ENCODE measurements at places on chromosomes 12 and 14.

GRCh38 chr12:121278169-121279070, 18.1 kb downstream of the CAMKK2 start:
- no peak for DNase-seq

- DNase-seq, result no peak
Observed at GRCh38 chr12:13087766-13088165, 15.7 kb downstream of the GSG1 start.

DNA sequence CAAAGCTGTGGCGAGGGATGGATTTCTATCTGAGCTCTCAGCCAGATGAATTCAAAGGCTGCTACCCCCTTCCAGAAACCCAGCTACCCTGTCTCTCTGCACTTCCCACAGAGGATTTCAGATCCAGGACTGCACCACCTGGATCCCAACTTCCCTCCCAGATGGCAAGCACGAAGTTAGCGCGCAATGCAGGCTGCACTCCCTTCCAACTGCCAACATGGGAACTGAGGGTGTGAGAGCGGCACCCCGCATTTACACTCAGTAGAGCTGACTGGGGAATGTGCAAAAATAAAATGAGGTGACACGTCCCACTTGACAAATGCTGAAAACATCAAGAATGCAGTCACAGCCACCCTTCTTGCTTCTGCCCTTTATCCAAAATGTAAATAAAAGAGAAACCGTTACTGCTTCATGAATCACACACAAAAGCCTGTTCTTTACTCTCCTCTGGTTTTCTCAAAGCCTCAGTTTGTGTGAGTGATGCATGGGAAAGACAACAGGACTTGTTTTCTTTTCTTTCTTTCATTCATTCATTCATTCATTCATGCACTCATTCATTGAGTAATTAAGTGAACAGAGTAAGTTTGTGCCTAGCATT, 85.7 kb downstream of the ITPK1 start:
- no peak for DNase-seq

GRCh38 chr12:93827669-93828068, 150.5 kb downstream of the CRADD start:
- DNase-seq, result no peak

DNA sequence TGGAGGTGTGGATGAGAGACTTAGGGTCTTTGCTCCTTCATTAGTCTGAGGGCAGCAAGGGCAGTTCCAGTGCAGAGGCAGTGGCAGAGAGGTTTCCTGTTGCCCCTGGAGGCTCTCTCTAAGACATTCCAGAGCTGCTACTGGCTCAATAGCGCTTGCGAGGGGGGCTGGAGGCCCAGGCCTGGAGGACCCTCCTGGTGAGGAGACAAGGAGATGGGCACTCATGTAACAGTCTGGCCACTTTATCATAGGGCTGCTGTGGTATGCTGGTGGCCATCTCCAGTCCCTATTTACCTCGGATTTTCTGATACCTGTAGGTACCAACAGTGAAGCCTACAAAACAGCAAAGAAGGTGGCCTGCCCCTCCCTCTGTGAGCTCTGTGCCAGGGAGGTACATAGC, 12.7 kb downstream of the CLEC2A start:
- no peak for DNase-seq
